ENCODE measurements at places on chromosomes 16 and 17.
A peak's percentile ranks its signal among the peaks of the same experiment; 100 is the strongest.

GRCh38 chr16:57372372-57373116 lies at the start of gene CX3CL1:
TSS of gene CX3CL1 (plus strand) at chr16:57372490. CDS start at chr16:57372569, 79 bp downstream.
- DNase-seq, result peak; percentile 71

GRCh38 chr17:60602871-60603270 lies 2.9 kb downstream of the PPM1D start:
- no peak for DNase-seq

DNA sequence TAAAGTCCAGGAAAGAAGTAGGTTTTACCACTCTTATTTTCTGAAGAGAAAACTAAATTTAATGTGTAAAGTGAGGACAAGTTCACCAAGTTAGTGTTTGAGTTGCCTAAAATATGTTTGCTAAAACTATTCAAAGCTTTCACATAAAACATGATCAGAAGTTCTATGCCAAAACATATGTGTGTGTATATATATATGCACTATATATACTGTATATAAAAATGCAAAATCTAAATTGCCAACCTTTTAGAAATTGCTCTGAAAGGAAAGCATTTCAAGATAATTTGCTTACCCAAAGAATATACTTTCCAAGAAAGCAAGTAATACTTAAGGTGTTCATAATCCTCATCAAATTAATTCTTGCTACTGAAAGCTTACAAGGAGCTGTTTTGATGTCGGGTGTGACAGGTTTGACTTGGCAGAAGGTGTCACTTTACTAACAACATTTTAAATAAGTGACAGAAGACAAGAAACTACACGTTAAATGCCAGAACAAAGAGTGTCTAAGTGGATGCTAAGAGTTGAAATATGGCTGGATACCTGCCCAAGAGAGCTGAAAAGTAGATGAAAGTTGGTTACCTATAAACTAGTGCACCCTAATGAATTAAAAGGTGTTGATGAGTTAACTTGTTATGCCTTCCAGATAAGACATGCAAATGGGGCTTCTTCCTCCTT lies 32.3 kb upstream of the STH start:
- no peak for DNase-seq

DNA sequence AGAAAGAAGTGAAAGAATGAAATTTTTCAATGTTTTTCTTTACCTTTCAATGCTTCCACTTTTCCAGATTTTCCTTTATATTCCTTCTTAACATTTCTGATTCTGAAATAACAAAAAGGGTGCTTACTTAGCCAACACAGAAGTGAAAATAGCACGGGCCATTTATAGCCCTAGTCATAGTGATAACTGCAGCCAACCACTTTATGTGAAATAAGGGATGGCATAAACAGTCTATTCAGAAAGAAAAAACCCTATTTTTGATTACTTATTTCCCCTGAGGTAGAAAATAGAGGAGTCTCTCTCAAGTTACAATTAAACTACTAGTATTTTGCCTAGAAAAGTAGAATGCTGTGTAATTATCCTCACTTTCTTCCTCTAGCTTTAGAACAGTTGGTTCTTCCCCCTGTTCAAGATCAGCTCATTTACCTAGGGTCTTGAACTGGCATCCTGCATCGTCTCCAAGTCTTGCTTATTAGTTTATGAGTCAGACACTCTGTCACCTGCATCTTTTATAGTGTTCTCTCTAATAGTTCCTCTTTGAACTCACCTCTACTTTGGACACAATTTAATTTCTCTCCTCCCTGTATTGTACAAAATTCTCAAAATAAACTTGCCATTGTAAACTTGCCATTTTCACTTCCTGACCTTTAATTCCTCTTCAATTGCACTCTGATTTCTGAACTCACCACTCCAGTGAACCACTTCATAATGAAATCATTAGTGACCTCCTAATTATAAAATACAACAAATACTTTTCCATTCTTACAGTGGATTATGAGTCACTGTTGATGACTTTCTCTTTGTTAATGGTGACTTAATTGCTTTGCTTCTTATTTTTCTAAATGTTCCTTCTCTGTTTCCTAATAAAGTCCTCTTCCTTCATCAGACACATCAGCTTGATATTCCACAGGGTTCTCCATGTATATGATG lies 23.6 kb downstream of the ABCA6 start:
- no peak for DNase-seq

- DNase-seq, result no peak
Observed at GRCh38 chr17:80124351-80124981, 22.5 kb downstream of the EIF4A3 start.

GRCh38 chr16:68079626-68080344 lies 5.4 kb upstream of the NFATC3 start:
- DNase-seq, result peak; percentile 21

DNA sequence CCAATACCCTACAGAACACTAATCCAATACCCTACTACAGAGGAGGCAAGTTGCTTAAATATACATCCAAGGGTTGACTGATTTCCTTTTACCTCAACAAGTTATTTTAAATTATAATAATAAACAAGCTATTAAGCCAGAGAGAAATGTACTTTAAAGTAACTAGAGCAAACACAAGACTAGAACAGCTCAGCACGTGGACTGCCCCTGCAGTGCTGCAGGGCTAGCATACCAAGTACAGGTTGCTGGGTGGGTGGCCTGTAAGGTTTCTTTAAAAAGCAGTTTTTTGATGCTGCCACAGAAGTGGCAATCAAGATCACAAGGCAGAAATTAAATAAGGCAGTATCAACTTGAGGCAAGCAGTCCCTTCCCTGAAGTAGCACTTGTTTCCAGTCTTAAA lies 63.5 kb downstream of the PARN start:
- DNase-seq, result no peak

GRCh38 chr17:71519285-71519684 lies 601.5 kb upstream of the SOX9 start:
- DNase-seq, result no peak

- no peak for DNase-seq
Observed at GRCh38 chr17:59107306-59107670, 608 bp upstream of the TRIM37 start.

DNA sequence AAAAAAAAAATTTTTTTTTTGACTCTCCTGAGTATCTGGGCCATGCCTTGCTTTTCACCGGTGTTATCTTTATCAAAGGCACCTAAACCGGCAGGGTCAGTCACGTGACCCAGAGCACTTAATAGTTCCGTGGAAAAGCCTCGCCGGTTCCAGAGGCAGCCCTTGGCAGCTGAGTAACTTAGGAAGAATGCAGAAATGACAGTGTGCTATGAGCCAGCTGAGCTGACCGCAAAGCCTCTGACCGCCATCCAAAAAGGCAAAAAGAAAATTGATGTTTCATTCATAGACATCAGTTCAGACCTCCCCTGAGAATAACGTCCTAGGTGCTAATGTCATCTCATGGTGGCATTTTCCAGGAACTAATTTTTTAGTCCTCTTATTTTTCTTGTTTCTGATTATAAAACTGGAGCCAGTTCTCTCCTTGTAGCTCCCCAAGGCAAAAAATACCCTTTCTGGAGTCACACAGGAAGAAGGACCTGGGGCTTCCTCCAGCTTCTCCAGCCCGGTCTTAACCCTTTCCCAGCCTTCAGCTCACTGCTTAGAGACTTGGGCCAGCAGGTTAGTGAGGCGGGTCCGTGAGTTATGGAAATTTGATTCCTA lies 122.6 kb downstream of the SOCS1 start:
- no peak for DNase-seq

DNA sequence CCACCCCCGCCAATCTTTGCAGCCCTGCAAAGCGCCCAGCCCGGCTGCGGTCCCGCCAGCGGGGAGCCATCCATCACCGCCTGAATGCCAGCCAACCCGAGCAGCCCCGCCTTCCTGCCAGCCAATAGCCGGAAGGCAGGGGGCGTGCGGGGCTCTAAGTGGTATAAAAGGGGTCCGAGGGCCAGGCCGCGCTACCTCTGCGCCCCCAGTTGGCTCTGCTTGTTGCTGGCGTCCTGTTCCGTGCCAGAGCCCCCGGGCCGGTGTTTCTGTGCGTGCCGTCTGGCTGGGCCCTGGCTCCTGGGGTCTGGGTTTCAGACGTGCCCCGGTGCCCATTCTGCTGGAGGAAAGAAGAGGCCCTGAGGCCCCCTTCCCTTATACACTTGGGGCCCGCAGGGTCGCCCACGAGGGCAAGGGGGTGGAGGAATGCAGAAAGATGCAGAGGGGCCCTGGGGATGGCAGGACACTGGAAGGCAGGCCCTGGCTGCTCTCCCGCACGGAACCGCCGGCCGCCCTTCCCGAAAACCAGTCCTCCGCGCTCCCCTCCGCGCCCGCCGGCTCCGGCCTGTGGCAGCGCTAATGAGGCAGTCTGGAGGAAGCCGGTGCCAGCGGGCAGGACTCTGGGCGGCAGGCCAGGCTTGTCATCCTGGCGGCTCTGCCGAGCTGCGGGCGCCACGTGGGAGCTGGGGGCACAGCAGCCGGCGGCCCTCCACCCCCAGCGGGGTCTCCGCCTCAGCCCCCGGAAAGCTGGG lies 14.0 kb downstream of the COPZ2 start:
- DNase-seq, result peak; percentile 83

GRCh38 chr17:56699186-56699894 lies 105.8 kb downstream of the NOG start:
- no peak for DNase-seq

DNA sequence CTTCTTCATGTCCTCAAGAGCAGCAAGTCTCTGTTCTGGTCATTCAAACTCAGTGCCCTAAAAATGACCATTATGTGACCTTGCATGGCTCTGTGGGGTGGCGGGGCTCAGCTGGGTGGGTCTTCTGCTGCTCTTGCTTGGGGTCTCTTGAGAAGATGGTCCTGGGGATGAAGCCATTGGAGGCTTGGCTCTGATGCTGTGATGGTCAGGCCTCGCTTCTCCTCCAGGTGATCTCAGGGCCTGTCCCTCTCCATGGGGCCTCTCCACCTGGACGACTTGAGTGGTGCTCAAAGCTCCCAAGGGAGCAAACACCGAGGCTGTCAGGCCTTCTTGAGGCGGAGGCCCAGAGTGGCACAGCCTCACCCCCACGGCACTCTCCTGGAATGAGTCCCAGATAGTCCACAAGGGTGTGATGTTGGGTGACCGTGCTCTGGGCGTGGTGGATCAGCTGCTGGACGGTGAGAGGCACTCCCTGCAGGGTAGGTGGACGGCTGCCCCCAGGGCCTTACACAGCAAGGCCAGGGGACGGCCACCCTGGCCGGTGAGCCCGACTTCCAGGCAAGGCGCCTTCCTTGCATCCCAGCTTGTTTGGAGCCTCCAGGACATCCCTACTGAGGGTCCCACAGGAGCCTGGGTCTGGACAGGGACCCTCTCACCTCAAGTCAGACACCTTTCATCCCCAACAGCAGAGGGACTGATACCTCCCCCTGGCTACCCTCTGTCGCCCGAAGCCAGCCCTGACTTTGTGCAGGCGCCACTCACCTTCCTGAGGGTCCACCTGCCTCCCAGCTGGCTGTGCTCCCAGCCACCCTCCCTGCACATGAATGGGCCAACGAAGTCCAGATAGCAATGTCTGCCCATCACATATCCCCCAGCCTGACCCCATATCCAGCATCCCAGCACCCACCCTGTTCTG lies 48.7 kb downstream of the USP22 start:
- DNase-seq, result no peak

DNA sequence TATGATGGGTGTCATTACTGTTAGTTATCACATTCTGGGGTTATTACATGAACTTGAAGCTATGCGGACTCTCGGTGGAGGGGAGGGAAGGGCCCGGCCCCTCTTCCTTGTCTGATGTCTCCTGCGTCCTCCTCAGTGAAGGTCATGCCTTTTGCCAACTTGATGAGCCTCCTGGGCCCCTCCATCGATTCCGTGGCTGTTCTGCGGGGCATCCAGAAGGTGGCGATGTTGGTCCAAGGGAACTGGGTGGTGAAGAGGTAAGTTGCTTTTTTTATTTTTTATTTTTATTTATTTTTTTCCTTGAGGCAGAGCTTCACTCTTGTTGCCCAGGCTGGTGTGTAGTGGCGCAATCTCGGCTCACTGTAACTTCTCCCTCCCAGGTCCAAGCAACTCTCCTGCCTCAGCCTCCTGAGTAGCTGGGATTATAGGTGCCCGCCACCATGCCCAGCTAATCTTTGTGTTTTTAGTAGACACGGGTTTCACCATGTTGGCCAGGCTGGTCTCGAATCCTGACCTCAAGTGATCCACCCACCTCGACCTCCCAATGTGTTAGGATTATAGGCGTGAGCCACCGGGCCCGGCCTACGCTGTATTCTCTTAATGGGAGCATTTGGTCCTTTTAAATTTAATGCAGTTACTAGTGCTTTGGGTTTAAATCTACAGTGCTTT lies 21.6 kb downstream of the POLR3E start:
- DNase-seq, result no peak

DNA sequence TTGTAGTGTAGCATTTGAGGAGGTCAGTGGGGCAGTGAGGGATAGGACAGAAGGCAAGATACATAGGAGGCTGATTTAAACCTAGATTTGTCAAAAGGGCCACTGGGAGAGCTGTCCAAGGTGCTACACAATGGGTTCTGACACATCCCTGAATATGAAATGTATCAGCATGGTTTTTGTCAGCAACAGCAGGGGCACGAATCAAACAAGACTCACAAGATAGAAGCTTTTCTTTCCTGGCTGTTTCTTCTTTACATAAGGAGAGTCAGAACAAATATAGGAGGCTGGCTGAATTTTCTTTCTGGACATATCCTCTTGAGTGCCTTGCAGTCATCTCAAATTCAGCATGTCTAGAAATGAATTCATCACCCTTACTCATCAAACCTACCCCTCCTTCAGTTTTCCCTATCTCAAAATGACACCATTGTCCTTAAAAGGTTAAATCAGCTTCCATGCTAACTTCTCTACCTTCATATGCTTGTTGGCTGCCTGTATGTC lies 130.5 kb downstream of the NPIPB5 start:
- DNase-seq, result no peak

DNA sequence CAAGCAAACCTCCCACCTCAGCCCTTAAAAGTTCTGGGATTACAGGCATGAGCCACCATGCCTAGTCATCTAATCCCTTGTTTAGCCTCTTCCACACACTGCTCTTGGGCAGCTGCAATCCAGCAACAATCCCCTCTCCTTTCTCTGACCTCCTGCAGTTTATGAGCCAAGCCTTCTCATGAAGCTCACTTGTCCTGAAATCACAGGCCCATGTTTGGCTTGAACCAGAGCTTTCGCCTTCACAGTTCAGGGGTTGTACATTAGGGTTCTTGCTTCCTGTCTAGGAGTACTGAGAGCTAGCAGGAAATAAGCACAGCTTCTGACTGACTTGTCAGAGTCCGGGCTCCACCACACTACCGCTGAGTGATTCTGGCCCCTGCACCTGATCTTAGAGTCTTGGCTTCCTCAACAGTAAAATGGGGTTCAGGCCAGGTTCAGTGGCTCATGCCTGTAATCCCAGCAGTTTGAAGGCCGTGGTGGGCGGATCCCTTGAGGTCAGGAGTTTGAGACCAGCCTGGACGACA lies 16.3 kb downstream of the ERAL1 start:
- no peak for DNase-seq

DNA sequence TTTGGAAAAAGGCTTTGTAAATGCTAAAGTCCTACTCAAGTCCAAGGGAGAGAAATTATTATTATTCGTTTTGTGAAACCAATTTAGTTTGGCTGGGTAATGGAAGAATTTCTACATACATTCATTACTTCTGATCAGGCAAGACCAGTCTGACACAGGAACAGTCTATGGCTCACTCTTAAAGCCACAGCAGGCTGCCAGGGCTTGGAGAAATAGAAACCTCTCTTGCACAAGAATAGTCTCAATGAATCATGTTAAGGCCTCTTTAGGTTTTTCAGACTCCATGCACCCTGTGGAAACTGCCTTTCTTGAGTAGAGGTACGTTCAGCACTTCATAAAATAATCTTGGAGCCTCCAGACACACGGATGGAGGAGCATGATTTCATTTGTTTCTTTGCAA lies 167.7 kb downstream of the IRX3 start:
- no peak for DNase-seq

Data from hypothalamus (tissue), 51 donors.